ENCODE measurements at places on chromosomes 4 and X.

GRCh38 chrX:135421537-135421931 lies 210 bp upstream of the SMIM10L2A start:
- peak; percentile 65 for DNase-seq

GRCh38 chr4:73597594-73597993 lies 22.6 kb downstream of the RASSF6 start:
- DNase-seq: no peak

- no peak for DNase-seq
Observed at GRCh38 chr4:2615821-2616220, 79.4 kb downstream of the FAM193A start.

GRCh38 chr4:141646969-141647368 lies 10.6 kb downstream of the IL15 start:
- DNase-seq: no peak

GRCh38 chr4:128663325-128663724 lies 146.2 kb upstream of the JADE1 start:
- no peak for DNase-seq

- peak; percentile 54 for DNase-seq
Observed at GRCh38 chr4:6200011-6200921, at the start of gene JAKMIP1. Gene JAKMIP1, minus strand, starts transcription at chr4:6200549. Its CDS starts 87,699 bp downstream, at chr4:6112850.

- DNase-seq: peak; percentile 79
Observed at GRCh38 chr4:41142376-41143310, 71.7 kb downstream of the APBB2 start.

GRCh38 chr4:186058253-186058979 lies 10.5 kb upstream of the TLR3 start:
- DNase-seq: no peak

DNA sequence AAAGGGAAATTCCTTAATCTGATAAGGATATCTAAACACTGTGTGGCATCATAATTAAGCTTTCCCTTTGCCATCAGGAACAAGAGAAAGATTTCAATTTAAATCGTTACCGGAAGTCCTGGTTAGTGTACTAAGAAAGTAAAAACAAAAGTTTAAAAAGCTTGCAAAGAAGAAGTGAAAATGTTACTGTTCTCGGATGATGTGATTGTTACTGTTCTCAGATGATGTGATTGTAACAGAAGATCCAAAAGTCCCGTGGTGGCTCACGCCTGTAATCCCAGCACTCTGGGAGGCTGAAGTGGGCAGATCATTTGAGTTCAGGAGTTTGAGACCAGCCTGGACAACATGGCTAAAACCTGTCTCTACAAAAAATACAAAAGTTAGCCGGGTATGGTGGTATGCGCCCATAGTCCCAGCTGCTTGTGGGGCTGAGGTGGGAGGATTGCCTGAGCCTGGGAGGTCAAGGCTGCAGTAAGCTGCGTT lies 62.5 kb downstream of the RGS12 start:
- DNase-seq: no peak

DNA sequence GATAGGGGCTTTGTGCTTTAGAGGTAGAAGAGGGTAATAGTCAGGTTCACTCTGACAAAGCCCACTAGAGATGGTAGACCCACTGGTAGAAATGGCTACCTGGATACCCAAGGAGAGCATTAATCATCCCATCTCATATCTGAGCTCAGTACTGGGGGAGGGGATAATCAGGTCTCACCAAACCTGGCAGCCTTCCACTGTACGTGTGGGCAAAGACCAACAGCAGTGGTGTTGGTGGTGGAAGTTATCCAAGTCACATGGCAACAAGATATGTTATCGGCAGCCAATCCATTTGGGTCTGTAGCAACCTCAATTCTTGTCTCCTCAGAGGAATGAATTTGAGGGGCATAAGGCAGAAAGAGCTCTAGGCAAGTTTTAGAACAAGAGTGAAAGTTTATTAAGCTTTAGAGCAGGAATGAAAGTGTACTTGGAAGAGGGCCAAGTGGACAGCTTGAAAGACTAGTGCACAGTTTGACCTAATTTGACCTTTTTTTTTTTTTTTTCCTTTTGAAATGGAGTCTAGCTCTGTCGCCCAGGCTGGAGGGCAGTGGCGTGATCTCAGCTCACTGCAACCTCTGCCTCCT lies 67.0 kb upstream of the CXCL13 start:
- DNase-seq: no peak

DNA sequence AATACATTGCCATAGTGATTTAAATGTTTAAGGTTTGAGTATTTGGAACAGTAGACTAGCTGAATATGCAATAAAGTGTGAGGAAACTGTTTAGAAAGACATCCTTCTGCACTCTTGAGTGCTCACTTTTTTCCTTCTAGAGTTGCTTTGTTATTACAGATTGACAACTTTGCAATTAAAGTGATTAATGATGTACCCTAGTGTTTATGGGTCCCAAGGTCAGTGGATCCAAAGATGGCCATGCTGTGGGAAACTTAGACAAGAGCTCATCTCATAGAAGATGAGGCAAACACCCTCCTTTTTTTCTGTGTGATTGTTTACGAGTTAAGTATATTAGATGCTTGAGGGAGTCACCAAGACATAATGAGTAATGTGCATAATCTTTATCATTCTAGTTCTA lies 118.8 kb downstream of the PDLIM5 start:
- no peak for DNase-seq

DNA sequence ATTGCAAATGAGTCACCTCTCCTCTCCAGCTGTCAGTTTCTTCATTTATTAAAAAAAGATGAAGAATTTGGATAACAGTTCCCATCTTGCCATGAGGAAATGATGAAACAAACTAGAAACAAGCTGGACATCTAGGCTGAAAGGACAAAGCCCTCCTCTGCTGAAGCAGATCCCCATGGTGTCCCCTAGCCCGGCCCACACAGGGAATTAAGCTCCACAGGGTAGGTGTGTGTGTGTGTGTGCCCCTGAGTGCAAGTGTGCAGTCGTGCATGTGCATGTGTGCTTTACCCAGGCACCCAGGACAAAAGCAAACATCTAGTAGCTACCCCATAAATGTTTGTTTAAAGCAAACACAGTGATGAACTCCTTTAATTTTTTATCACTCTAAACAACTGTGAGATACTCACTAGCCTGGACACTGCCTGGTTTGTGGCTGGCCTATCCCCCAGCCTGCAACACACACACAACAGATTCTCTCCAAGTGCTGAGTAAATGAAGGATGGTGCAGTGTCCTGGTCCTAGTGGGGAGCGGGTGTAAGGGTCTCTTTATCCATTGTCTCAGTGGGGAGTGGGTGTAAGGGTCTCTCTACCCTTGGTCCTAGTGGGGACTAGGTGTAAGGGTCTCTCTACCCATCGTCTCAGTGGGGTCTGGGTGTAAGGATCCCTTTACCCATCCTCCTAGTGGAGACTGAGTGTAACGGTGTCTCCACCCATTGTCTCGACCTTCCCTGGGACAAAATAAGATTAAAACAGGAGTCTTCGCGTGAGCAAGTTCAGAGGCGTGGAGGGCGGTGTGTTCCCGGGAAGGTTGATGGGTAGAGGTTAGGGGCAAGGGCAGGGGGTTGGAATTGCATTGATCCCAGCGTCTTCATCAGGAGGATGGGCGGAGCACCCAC lies 688 bp upstream of the EVC start:
- DNase-seq: peak; percentile 31

- DNase-seq: no peak
Observed at GRCh38 chrX:150889131-150889530, 9.3 kb downstream of the CD99L2 start.

DNA sequence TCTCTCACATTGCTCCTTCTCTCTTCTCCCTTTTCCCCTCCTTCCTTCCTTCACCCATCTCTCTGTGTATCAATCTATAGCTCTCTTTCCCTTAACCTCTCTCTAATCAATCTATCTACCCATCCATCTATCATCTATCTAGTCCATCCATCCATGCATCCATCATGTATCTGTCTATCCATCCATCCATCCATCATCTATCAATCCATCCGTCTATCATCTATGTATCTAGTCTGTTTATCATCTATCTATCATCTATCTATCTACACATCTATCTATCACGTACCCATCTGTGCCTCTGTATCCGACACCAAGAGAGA lies 307.5 kb downstream of the DHRSX start:
- no peak for DNase-seq

- DNase-seq: no peak
Observed at GRCh38 chr4:105194328-105195231, 47.9 kb downstream of the TET2 start.

DNA sequence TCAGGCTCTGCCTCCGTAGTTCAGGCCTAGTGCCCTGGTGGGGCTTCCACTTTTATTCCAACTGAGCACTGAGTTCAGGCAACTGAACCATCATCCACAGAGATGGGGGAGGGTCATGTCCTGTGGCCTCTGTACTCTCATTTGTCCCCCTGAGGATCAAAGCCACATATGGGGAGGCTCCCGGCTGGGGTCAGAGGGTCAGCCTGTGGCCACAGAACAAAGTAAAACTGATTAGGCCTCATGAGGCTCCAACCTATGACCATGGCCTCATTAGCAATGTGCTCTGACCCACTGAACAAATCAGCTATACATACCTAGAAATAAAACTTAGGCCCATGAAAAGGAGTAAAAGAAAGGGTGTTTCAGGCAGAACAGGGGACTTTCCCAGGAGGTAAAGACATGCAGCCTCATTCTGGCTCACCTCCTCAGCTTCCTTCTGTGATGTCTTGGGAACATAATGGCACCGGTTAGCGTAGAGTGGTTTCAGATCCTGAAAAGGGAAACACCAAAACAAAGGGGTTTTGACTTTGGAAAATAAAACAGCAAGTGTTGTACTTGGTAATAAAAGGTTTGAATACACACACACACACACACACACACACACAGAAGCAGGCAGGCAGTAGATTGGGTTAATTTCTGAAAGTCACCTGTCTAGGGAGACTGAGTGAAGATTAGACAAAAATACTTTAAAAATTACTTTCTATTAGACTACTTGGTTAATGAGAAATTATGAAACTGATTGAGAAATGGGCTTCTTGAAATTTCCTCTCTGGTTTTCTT lies 24.3 kb downstream of the TMEM255A start:
- no peak for DNase-seq

DNA sequence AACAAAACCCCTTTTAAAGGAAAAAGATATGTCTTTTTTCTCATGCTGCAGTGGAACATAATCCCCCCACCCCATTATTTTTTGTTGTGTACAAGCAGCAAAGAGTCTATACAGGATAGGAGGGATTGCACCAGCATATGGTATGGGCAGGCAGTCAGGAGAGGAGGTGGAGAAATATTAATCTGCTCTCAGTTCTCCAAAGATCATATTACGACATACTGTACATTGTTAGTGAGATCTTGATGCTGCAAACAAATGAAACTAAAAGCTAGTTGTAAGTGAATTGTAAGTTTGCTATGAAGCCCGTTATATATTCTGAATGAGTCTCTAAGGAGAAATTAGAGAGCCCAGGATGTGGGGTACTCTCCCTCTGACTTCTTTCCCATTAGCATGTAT lies 75.3 kb downstream of the RAPGEF2 start:
- no peak for DNase-seq

GRCh38 chrX:30597216-30598012 lies 19.8 kb upstream of the TASL start:
- no peak for DNase-seq

- DNase-seq: no peak
Observed at GRCh38 chr4:150582146-150582872, at the start of gene MAB21L2. Gene MAB21L2, plus strand, starts transcription at chr4:150582151. Its CDS starts 879 bp downstream, at chr4:150583030.
